Activated CD4-positive, alpha-beta T cell treated with anti-CD3 and anti-CD28 coated beads for 48 hours (primary cell): ENCODE measurements at places on chromosomes 4 and X.

DNA sequence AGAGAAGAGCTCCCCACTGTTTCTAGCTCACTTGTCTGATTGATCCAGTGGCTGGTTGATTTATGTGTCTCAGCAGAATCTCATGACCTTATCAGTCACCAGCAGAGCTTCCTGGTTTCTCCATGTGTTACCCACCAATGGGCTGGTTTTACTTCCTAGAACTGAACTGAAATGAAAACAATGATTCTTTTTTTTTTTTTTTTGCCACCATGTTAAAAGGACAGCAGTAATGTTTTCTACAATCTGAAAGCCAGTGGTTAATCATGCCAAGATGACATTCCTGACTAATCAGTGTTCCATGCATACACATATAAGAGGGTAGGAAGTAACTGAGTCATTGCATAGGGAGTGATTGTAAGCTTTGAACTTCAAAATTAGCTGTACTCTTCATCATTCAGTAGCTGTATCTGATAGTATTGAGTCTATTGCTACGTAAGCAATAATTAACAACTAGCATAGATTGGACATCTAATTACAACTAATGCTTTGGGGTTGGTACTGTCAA lies 67.7 kb downstream of the SLC4A4 start:
- DNase-seq, result no peak

GRCh38 chrX:138485767-138486166 lies 225.8 kb downstream of the FGF13 start:
- no peak for DNase-seq

- no peak for DNase-seq
Measured at GRCh38 chrX:70234355-70234754, at the start of gene AWAT1. Gene AWAT1, plus strand, starts transcription at chrX:70234655. Its CDS starts 41 bp downstream, at chrX:70234696.

GRCh38 chr4:48432017-48432416 lies 51.1 kb upstream of the SLC10A4 start:
- DNase-seq, result no peak

DNA sequence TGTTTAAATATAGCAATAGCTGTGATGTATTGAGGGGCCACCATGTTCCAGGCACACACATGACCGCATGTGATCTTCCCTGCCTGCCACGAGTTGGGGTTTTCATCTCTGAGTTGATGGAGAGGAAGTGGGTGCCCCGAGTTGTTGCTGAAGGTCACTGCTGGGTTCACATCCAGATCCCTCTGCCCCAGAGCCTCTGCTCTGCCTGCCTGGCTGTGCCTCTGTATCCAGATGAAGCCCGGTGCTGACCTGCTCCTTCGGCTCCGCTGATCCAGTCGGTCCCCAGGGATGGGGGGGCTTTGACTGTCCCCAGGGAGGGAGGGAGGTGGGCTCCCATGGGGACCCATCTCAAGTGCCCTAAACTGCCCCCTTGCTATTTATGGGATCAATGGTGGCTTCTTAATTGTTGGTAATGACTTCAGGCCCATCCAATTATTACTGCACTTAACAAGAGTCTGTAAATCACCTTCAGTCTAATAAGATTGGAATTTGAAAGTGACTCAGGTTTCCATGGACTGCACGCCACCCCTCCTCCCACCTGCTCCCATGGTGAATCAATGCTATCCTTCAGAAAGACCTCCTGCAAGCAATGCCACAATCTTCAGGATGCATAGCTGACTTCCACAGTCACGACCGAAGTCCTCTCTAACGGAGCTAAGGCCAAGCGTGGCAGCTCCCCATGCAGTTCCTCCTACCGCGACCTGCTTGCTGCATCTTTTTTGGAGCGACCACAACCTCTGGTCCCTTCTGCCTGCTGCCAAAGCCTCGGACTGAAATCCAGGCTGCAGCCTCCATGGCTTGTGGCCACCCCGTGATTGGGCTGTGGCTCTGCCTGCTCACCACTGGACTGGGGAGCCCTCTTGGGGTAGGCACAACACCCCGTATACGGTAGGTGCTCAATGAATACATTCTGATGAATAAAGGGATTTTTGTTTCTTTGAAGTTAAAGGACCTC lies 73.1 kb downstream of the CPZ start:
- DNase-seq, result no peak

GRCh38 chrX:40171513-40172400 lies 74.0 kb upstream of the BCOR start:
- peak; percentile 58 for DNase-seq

GRCh38 chrX:10206317-10206716 lies 49.5 kb downstream of the CLCN4 start:
- no peak for DNase-seq

DNA sequence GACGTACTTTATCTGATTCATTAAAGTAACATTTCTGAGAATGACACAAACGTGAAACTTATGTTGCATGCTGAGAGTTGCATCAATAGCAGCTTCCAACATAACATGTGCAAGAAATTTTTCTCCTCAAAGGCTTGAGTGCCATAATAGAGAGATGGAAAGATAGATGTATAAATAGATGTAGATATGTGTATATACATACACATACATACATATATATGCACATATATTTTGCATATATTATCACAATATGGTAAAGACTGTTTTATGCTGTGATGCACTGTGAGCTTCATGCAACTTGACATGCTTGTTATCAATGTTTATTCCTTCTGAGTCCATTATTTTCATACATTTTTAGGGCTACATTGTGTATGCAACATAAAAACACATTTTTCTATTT lies 270.6 kb upstream of the GALNTL6 start:
- no peak for DNase-seq

- DNase-seq, result no peak
Measured at GRCh38 chr4:152990471-152991131, 54.5 kb downstream of the FHDC1 start.

GRCh38 chr4:1500231-1500965 lies 94.2 kb upstream of the NKX1-1 start:
- DNase-seq, result no peak

- DNase-seq, result no peak
Measured at GRCh38 chrX:21974011-21974385, 33.5 kb downstream of the SMS start.

DNA sequence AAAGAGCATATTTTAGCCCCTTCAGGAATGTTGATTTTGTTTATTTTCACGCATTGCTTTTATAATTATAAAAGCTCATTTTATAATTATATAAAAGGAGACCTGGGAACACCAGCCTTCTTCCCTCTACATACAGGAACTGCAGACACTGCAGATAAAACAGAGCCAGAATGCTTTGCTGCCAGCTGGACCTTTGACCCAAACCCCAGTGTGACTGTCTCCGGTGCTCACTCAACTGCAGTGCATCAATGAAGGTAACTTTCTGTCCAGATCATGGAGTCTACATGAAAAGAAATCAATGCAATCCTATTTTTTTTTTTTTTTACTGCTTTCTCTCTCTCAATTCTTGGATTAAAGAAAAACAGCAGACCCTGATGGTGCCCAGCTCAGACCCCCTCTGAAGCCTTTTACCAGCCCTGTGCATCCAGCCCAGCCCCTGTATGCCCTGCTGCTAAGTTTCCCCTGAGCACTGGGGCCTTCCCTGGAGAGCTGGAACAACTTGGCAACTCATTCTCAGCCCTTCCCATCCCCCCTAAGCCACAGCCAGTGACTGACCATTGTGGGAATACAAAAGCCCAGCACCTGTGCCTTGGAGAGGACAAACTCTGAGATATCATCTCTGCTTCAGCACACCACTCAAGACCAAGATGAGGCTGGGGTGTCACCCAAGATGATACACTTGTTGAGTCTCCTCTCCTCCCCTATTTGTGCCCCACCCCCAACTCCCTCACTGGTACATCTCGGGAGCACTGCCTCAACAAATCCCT lies 182.1 kb downstream of the EVC2 start:
- DNase-seq, result no peak

- no peak for DNase-seq
Measured at GRCh38 chr4:76762137-76763130, 135.5 kb downstream of the SOWAHB start.

GRCh38 chrX:135557344-135557743 lies 36.9 kb downstream of the INTS6L start:
- no peak for DNase-seq

GRCh38 chrX:130251671-130252070 lies 17.0 kb downstream of the ZNF280C start:
- DNase-seq, result no peak

- peak; percentile 1 for DNase-seq
Measured at GRCh38 chr4:166169111-166169510, 296.1 kb downstream of the TLL1 start.

GRCh38 chr4:22986881-22987280 lies 294.1 kb downstream of the GBA3 start:
- DNase-seq, result no peak

DNA sequence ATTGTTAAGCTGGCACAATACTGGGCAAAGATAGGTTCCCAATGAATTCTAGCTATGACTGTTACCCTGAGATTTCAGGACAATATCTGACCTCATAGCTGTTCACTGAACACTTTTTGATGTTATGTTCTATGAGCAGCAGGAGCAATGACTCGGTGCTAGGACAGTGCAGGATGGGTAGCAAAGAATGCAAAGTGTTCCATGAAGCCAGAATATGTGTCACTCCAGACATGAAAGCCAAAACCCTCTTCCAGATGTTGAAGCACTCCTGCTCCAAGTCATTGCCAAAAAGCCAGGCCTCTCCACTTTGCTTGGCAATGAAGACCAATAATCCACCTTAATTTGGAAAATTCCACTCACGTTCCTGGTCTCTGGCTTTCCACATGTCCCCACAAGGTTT lies 300.9 kb upstream of the CPEB2 start:
- DNase-seq, result no peak

GRCh38 chrX:109987884-109988283 lies 15.0 kb upstream of the TMEM164 start:
- DNase-seq, result no peak

DNA sequence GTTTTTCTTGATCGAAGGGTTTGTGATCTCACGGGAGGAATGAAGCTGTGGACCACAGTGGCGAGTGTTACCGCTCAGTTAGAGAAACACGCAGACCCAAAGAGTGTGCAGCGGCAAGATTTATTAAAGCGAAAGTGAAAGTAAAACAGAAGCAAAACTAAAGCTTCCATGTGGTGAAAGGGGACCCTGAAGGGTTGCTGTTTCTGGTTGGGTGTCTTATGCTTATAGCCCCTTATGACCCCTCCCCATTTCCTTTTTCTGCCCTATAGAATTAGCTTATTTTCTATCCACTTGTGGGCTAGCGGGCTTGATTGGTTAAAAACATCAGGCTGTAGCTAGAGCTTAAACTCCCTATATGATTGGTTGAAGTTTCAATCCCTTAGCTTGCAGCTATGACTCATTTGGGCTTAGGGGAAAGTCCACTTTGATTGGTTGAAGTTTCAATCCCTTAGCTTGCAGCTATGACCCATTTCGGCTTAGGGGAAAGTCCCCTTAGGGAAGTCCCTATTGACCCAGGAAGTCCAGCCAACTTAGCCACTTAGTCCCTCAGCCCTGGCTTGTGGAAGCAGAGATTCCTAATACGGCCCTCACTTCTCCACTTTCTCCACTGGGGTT lies 171.2 kb upstream of the NWD2 start:
- no peak for DNase-seq

DNA sequence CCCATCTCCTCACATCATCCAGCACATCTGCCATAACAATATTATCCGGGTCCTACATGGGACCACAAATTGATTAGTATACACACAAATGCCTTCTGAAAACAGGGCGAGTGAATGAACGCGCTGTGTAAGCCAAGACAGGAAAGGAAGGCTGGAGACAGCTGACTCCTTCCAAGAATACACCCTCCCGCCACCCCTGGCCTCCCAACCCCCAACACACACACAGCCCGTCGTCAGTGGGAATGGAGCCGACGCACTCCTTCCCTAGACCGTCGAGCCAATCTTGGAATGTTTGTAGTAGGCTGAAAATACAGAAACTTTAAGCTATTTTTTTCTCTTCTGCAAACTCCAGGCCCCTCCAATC lies 319 bp upstream of the MAGEH1 start:
- DNase-seq, result no peak

DNA sequence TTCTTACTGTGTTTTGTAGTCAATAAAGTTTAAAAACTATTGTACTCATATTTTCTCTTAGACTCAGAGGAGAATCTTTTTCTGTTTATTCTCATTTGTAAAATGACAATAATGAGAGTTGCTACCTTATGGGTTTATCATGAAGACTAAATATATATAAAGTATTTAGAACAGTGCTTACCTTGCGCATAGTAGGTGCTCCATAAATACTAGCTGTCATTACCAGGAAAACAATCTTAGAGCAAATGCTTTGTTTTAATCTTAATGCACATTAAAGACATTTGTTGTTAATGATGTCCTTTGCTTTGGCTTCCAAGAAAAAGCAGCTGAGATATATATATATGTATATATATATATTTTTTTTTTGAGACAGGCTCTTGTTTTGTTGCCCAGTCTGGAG lies 44.9 kb downstream of the FIP1L1 start:
- DNase-seq, result no peak

DNA sequence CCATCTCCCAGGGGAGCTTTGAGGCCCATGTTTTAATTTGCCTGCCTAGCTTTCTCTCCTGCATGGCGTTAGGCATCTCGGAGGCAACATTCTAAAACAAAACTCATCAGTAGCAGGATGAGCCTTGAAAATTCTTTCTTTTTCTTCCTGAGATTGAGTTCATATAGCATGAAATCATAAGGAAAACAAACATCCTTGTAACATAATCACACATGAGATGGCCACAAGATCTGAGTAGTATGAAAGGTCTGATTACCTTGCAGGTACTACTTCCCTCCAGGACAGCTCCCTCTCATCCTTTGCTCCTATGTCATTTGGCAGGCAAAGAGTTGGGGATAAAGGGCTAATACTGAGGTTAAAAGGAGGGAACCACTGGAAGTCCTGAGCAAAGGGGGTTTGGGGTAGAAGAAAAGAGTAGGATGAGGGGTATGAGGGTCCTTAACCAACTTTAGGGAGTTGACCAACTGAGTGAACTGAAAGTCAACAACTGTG lies 37.5 kb upstream of the CXCL8 start:
- DNase-seq, result no peak

DNA sequence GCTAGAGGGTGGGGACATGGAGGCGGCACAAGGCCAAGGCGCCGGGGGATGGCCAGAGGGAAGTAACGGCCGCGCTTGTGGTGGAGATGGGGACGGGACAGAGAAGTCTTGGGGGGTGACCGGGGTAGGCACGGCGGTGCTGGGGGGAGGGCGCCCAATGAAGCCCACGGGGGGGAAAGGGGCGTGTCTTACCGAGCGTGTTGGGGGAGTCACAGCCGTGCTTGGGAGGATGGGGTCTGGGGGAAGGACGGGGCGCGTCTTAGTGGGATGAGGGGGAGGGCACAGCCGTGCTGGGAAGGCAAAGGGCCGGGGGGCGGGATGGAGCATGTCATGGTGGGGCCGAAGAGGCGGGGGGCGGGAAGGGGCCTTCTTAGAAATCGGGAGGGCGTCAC lies 952 bp downstream of the ARSD start:
- no peak for DNase-seq

- DNase-seq, result no peak
Measured at GRCh38 chr4:84875636-84876371, 90.7 kb downstream of the WDFY3 start.
